Uterus (tissue), 4 donors: ENCODE measurements at places on chromosomes 11 and 22.
A peak's percentile ranks its signal among the peaks of the same experiment; 100 is the strongest.

GRCh38 chr11:71946144-71946571, 17.3 kb downstream of the RNF121 start:
- no peak for DNase-seq
- H3K27me3 ChIP-seq: no peaks in the 10 kb centered on the region
- no peaks in the 10 kb centered on the region for H3K36me3 ChIP-seq
- H3K4me1 ChIP-seq: no peaks in the 10 kb centered on the region
- H3K4me3 ChIP-seq: no peak overlapping the region
- H3K27ac ChIP-seq: no peak overlapping the region

GRCh38 chr22:18905540-18906409, at the start of gene DGCR6:
Gene DGCR6 (plus strand): TSS chr22:18906320. CDS start chr22:18906375, 55 bp downstream.
- H3K4me3 ChIP-seq: no peak within 1 kb of the TSS
- no peak for DNase-seq
- H3K27ac ChIP-seq: no peak within 1 kb of the TSS
- H3K27me3 ChIP-seq: no peaks in the 10 kb centered on the region

DNA sequence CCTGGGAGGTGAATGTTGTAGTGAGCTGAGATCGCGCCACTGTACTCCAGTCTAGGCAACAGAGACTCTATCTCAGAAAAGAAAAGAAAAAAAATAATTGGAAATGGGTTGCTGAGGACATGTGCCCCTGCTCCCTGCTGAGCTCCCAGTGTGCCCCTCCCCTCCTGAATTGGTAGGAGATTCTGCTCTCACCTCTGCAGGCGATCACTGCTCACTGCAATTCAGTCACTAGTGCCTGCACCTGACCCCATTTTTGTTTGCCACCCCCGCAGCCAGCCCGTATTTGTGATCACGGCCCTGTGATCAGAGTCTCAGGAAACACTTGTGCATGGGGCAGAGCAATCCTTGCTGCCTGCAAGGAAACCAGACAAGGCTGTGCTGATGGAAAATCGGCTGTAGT, 16.3 kb upstream of the SEC14L3 start:
- no peaks in the 10 kb centered on the region for H3K27me3 ChIP-seq
- no peaks in the 10 kb centered on the region for H3K4me1 ChIP-seq

DNA sequence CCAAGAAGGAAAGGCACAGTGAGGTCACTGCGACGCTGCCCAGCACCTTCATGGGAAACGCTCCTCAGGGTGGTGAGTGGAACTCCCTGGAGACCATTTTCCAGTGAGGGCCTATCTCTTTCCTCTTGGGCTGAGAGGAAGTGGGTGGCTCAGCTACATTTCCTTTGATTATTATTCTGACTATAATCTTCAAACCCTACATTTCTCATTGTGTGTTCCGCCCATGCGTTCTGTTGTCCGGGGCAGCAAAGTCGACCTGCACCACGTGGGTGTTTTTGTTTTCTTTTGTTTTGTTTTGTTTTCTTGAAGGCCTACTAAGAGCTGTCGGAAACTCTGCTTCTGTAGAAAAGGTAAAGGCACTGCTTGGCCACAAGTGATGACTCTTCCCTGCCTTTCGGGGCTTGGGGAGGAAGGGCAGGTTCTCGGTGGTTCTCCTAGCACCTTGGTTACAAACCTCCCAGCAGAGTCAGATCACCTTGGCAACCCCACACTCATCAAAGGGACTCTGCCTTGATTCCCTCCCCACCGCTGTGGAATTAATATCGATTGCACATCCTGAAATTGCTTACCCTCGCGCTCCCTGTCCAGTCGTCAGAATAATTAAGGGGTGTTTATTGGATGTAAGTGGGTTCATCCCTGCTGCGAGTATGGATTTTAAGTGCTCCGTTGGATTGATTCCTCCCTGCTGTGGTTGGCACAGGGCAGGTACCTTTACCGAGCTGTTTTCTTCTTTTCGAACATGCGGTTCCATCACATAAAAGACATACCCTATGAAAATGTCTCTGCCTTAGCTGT, 7.3 kb downstream of the PARVB start:
- peak overlapping the region; percentile 37 for H3K27ac ChIP-seq
- H3K4me1 ChIP-seq: no peaks in the 10 kb centered on the region
- no peak for DNase-seq
- no peaks in the 10 kb centered on the region for H3K36me3 ChIP-seq
- no peaks in the 10 kb centered on the region for H3K27me3 ChIP-seq

DNA sequence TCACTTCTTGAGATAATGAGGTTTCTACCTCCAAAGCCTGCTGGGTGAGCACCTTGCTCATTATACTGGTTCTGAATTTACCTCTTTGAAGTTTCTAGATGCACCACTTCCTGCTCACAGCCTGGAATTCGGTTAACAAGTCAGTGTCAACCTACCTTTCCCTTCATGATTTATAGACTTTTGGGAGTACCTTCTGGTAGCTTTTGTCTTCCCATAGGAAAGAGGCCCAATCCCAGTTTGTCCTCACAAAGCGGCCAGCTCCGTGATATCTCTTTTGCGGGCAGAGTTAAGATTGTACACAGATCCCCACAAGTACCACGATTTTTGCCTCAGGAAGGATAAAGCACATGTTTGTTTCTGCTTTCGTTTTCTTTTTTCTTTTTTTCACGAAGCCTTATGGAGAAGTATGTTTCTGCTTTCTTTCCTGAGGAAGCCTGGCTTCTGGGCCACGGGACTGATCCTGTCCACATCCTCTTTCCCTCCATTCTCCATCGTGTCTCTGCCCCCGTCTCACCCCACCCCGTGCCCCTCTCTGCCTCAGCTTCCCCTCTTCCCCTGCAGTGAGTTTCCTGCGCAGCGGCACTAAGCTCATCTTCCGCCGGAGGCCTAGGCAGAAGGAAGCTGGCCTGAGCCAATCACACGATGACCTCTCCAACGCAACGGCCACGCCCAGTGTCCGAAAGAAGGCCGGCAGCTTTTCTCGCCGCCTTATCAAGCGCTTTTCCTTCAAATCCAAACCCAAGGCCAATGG, 5.7 kb upstream of the HINFP start:
- H3K27me3 ChIP-seq: no peaks in the 10 kb centered on the region
- no peaks in the 10 kb centered on the region for H3K4me1 ChIP-seq
- no peaks in the 10 kb centered on the region for H3K36me3 ChIP-seq
- H3K27ac ChIP-seq: no peak overlapping the region

DNA sequence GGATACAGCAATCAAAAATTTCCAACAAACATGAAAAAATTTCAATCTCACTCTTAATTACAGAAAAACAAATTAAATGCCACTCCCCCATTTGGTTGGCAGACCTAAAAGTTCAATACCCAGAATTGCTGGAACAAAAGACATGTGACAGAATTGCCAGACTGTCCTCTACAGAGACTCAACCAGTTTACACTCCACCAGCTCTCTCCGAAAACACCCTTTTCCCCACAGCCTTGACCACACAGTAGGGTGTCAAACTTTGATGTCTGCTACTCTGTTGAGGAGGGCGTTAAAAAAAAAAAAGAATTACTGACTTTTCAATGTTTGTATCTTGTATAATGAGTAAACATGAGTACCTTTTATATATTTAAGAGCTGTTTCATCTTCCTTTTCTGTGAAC, 44.7 kb upstream of the YPEL1 start:
- H3K27ac ChIP-seq: no peak overlapping the region
- no peaks in the 10 kb centered on the region for H3K4me1 ChIP-seq
- H3K4me3 ChIP-seq: no peak overlapping the region
- no peaks in the 10 kb centered on the region for H3K36me3 ChIP-seq
- no peak for DNase-seq

- peak overlapping the region; percentile 78 for H3K27ac ChIP-seq
- no peak for DNase-seq
- peaks cover 14% of the 10 kb centered on the region for H3K4me1 ChIP-seq
- no peaks in the 10 kb centered on the region for H3K36me3 ChIP-seq
- no peak overlapping the region for H3K4me3 ChIP-seq
Observed at GRCh38 chr22:36022162-36022561, 6.5 kb downstream of the RBFOX2 start.

DNA sequence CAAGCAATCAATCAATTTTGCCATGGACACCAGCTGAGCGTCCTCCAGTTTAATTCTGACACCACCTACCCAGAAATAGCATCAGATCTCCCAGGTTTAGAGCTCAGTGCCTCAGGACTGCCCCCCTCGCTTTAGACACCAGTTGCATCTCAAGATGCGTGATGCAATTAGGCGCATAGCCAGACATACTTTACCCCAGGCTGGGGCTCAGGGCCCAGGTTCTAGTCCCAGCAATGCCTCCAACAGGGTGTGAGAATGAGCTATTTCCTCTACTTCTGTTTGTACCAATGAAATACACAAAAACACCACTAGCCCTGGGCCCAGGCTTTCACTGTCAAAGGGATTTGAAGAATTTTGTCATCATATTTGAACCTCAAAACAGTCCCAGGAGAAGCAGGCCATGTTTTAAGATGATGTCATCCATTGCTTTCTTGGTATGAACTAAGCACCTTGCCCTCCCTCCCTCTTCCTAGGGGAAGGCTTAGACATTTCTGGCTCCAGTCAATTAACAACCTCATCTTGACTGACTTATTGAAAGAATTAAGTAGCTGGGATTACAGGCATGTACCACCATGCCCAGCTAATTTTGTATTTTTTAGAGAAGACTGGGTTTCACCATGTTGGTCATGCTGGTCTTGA, 61.5 kb upstream of the INCENP start:
- no peak for DNase-seq
- H3K4me3 ChIP-seq: no peak overlapping the region
- H3K4me1 ChIP-seq: no peaks in the 10 kb centered on the region
- no peaks in the 10 kb centered on the region for H3K36me3 ChIP-seq

DNA sequence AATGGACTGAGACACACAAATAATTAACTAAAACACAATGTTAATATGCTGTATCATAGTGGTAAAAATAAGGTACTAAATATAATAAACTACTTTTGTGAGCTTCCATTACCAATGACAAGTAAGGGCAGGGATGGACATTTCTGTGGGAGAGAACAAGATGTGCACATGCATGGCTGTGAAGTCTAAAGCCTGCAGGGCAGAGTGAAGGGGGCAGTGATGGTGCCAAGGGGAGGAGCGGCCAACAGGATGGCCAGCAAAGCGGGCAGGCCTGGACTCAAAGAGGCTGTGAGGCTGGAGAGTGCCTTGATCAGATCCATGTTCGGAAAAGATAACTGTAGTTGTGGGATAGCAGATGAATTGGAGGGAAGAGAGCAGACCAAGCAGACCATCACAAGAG, 12.5 kb downstream of the DESI1 start:
- no peak for DNase-seq
- no peak overlapping the region for H3K27ac ChIP-seq
- H3K4me1 ChIP-seq: no peaks in the 10 kb centered on the region
- H3K36me3 ChIP-seq: no peaks in the 10 kb centered on the region

DNA sequence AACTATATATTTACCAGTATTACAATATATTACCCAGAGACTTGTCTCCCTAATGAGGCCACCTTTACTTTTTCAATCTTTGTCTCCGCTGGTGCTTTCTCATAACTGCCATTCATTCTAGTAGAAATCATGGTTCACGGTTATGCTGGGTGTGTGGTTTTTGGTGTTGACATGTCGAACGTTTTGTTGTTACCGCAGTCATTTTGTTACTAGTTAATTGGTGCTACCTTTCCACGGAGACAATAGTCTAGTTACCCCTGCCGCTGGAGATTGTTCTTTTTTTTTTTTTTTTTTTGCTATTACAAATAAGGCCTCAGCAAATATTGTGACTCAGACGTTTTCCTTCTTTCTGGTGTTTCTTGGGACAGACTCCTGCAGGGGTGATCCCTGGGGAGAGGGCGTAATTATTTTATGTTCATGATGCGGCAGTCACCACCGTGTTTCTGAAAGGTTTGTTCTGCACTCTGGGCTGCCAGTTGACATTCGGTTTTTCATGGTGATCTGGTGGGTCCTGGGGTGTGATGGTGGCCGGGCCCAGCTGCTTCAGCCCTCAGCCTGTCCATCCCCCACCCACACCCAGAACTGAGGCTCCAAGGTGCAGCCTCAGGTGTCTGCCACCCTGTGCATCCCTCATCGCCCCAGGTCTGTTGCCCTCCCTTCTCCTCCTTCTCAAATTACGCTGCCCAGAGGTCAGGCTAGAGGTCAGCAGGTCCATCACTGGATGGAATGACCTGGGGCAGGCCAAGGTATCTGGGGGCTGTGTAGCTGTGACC, 28.6 kb downstream of the LRP5 start:
- H3K27me3 ChIP-seq: no peaks in the 10 kb centered on the region
- DNase-seq: no peak
- H3K4me3 ChIP-seq: no peak overlapping the region
- H3K36me3 ChIP-seq: no peaks in the 10 kb centered on the region
- H3K4me1 ChIP-seq: peaks cover 21% of the 10 kb centered on the region

DNA sequence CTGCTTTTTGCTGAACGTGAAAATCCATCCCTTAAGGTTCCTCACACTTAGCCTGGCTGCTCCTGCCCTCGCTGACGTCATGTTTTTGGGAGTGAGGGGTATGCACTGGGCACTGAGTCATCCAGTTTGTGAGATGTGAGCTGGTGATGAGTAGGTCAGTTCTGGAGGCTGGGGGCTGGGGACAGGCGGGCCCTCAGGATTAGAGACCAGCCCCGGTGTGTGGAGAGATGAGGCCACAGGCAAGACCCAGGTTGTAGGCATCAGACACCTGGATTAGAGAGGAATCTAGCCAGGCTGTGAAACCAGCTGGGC, 9.2 kb downstream of the KCNC1 start:
- H3K36me3 ChIP-seq: no peaks in the 10 kb centered on the region
- no peaks in the 10 kb centered on the region for H3K4me1 ChIP-seq
- H3K4me3 ChIP-seq: no peak overlapping the region
- no peaks in the 10 kb centered on the region for H3K27me3 ChIP-seq
- no peak for DNase-seq

GRCh38 chr11:79129702-79130101, 311.1 kb downstream of the TENM4 start:
- DNase-seq: no peak
- no peaks in the 10 kb centered on the region for H3K36me3 ChIP-seq
- H3K27ac ChIP-seq: no peak overlapping the region
- no peaks in the 10 kb centered on the region for H3K4me1 ChIP-seq

GRCh38 chr11:25769287-25769686, 562.6 kb upstream of the ANO3 start:
- DNase-seq: no peak
- no peaks in the 10 kb centered on the region for H3K27me3 ChIP-seq
- H3K27ac ChIP-seq: no peak overlapping the region
- H3K36me3 ChIP-seq: no peaks in the 10 kb centered on the region

DNA sequence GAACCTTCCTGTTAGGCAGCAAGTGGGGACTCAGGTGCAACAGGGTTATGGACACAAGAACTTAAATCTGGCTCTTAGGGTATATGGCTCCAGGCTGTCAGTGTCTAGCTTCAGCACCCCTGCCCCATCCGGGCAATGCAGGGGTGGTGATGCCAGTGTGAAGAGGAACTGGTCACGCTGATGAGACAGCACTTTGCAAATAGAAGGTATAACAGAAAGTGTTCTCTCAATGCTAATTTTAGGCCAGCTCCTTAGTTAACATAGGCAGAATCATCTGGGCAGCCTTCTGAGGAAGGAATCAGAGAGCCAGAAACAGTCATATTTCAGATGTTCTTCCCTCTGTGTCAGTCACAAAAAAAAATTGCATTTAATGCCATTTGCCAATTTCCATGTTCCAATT, 41.2 kb downstream of the SYT9 start:
- H3K4me1 ChIP-seq: no peaks in the 10 kb centered on the region
- no peaks in the 10 kb centered on the region for H3K36me3 ChIP-seq
- H3K4me3 ChIP-seq: no peak overlapping the region
- no peak overlapping the region for H3K27ac ChIP-seq
- no peak for DNase-seq
- H3K27me3 ChIP-seq: no peaks in the 10 kb centered on the region
